ENCODE measurements at places on chromosomes 1 and 21.

DNA sequence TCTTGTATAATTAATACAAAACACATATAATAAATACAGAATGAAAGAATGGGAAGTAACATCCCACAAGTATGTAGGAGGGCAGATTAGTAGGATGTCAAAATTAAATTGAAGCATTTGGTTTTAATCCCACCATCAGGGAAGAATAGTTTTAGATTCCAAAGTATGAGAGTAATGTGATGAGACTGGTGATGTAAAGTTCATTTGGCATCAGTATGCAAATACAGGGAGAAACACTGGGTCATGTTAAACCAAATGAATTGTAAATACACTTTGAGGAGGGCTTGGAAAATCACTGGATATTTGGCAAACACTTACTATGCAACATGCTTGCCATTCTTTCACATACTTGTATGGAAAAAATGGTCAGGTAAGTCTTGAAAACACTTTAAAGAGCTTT, 358.8 kb downstream of the DPYD start:
- no peak overlapping the region for H3K4me3 ChIP-seq
- H3K27ac ChIP-seq, result no peak overlapping the region
- H3K27me3 ChIP-seq, result no peaks in the 10 kb centered on the region
- H3K36me3 ChIP-seq, result peaks cover 2% of the 10 kb centered on the region
- no peaks in the 10 kb centered on the region for H3K4me1 ChIP-seq
- no peak for DNase-seq

DNA sequence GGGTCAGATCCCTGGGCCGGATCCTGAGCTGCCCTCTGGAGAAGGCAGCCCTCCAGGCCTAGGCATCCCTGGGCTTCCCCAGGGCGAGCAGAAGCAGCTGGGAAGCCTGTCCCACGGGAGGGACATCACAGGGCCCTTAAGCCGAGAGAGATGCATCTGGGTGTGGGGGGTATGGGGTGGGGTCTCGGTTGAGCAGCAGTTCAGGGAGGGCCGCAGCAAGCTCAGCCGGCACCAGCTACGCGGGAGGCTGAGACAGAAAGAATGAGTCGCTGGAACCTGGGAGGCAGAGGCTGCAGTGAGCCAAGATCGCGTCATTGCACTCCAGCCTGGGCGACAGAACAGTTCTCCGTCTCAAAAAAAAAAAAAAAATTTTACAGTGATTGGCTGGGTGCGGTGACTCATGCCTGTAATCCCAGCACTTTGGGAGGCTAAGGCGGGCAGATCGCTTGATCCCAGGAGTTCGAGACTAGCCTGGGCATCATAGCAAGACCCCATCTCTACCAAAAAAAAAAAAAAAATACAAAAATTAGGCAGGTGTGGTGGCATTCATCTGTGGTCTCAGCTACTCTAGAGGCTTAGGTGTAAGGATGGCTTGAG, 37.7 kb downstream of the RRP1 start:
- H3K4me3 ChIP-seq, result no peak overlapping the region
- no peak for DNase-seq
- H3K36me3 ChIP-seq, result no peaks in the 10 kb centered on the region

- no peak overlapping the region for H3K27ac ChIP-seq
- no peak overlapping the region for H3K4me3 ChIP-seq
- no peaks in the 10 kb centered on the region for H3K36me3 ChIP-seq
- peaks cover 4% of the 10 kb centered on the region for H3K4me1 ChIP-seq
Observed at GRCh38 chr1:157073944-157074685, 25.5 kb downstream of the ETV3L start.

- no peak overlapping the region for H3K4me3 ChIP-seq
- peaks cover 22% of the 10 kb centered on the region for H3K4me1 ChIP-seq
- H3K36me3 ChIP-seq, result peaks cover 9% of the 10 kb centered on the region
- H3K27me3 ChIP-seq, result no peaks in the 10 kb centered on the region
Observed at GRCh38 chr1:149942207-149942606, 5.5 kb upstream of the MTMR11 start.

GRCh38 chr1:156832434-156832833, 15.8 kb upstream of the SH2D2A start:
- H3K27ac ChIP-seq, result no peak overlapping the region
- H3K4me1 ChIP-seq, result peaks cover 23% of the 10 kb centered on the region
- no peak for DNase-seq

DNA sequence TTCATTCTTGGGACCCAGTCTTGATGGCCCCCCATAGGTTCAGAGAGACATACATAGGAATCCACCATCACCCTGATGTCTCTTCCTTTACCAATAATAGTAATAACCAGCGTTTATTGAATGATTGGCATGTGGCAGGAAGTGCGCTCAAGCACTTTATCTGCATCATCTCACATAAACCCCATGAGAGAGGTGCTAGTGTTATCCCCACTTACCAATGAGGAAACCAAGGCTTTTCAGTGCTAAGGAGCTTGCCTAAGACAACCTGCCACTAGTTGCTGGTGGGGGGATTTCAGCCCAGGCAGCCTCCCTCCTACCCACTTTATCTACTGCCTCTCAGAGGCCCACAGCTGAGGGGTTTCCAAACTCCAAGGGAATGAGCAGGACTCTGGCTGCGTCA, 7.7 kb downstream of the LGR6 start:
- peaks cover 12% of the 10 kb centered on the region for H3K4me1 ChIP-seq
- DNase-seq, result no peak
- H3K36me3 ChIP-seq, result no peaks in the 10 kb centered on the region
- no peak overlapping the region for H3K4me3 ChIP-seq

DNA sequence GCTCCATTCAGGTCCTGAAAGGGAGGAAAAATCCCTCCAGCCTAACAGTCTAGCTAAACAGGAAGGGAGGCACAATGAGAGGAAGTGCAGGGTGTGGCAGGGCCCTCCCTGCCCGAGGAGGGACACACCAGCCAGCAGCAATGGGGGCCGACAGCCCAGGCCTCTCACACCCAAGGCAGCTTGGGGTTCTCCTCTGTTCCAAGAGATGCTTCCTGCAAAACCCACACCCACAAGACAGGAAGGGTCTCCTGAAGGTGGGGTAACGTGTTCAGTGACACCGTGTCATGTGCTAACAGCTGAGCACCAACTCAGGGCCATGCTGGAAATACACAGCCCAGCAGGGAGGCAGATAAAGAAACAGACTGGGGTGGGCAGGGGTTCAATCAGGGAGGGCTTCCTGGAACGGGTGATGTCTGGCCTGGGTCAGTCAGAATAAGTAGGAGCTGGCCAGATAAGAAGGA, 10.2 kb downstream of the ECE1 start:
- no peaks in the 10 kb centered on the region for H3K27me3 ChIP-seq
- peaks cover 15% of the 10 kb centered on the region for H3K36me3 ChIP-seq
- H3K4me3 ChIP-seq, result peak overlapping the region; percentile 69

DNA sequence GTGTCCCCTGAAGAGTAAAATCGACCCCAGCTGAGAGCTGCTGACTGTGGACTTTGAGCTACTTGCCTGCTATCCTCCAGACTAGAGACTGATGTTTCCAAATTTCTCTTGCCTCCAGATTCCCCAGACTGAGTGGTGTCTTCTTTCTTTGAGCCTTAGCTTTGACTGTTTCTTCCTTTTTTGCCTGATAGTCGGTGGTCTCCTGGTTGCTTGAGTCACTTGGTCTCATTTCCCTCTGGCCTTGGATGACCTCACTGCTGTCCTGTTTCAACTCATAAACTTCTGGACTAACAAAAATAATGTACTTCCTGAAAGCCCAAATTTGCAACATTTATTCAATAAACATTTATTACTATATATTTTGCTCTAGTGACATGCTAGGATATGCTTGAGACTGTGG, 52.9 kb upstream of the DIPK1A start:
- H3K4me1 ChIP-seq, result peaks cover 9% of the 10 kb centered on the region
- no peak overlapping the region for H3K4me3 ChIP-seq
- no peak overlapping the region for H3K27ac ChIP-seq
- H3K27me3 ChIP-seq, result peaks cover 23% of the 10 kb centered on the region

GRCh38 chr21:18608226-18608625, 204.6 kb upstream of the TMPRSS15 start:
- no peaks in the 10 kb centered on the region for H3K27me3 ChIP-seq
- H3K4me3 ChIP-seq, result no peak overlapping the region
- H3K27ac ChIP-seq, result no peak overlapping the region

- no peaks in the 10 kb centered on the region for H3K27me3 ChIP-seq
- no peaks in the 10 kb centered on the region for H3K36me3 ChIP-seq
- H3K4me1 ChIP-seq, result no peaks in the 10 kb centered on the region
- no peak overlapping the region for H3K27ac ChIP-seq
Observed at GRCh38 chr1:3423245-3423829, 31.1 kb upstream of the ARHGEF16 start.

DNA sequence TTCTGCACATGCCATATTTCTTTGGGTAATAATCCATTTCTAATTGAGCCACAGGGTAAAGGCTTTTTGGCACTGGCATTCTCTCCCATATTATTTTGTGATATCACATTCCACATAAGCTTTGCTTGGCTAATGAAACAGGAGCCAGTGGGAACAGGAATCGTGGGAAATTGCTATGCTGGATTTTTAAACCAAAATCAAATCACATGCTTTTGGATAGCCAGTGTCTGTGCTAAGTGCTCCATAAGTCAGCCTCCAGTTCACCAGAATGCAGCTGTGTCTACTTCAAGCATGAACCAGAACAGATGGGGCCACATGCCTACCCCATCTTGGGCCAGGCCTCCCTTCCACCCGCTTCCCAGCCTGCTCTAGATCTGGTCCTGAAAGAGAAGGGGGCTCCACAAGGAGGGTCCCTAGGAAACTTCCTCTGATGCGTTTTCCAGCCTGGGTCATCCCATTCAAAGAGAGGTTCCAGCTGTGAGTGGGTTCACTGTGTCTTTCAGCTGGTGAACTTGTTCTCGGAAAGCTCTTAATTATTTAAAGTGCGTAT, 131.2 kb upstream of the COA6 start:
- no peak for DNase-seq
- H3K4me1 ChIP-seq, result peaks cover 8% of the 10 kb centered on the region
- H3K27ac ChIP-seq, result no peak overlapping the region
- H3K36me3 ChIP-seq, result peaks cover under 1% of the 10 kb centered on the region
- no peak overlapping the region for H3K4me3 ChIP-seq

- DNase-seq, result no peak
- no peaks in the 10 kb centered on the region for H3K36me3 ChIP-seq
- H3K27me3 ChIP-seq, result peaks cover 20% of the 10 kb centered on the region
- no peaks in the 10 kb centered on the region for H3K4me1 ChIP-seq
- no peak within 1 kb of the TSS for H3K4me3 ChIP-seq
Observed at GRCh38 chr1:158353303-158354075, at the start of gene CD1E. CD1E (plus strand) TSS chr1:158353894; CDS start chr1:158353989, 95 bp downstream.

GRCh38 chr1:230793463-230793745, 46.2 kb downstream of the CAPN9 start:
- no peak for DNase-seq
- H3K4me3 ChIP-seq, result no peak overlapping the region
- H3K27me3 ChIP-seq, result peaks cover 4% of the 10 kb centered on the region
- H3K36me3 ChIP-seq, result no peaks in the 10 kb centered on the region
- no peak overlapping the region for H3K27ac ChIP-seq
- H3K4me1 ChIP-seq, result no peaks in the 10 kb centered on the region

DNA sequence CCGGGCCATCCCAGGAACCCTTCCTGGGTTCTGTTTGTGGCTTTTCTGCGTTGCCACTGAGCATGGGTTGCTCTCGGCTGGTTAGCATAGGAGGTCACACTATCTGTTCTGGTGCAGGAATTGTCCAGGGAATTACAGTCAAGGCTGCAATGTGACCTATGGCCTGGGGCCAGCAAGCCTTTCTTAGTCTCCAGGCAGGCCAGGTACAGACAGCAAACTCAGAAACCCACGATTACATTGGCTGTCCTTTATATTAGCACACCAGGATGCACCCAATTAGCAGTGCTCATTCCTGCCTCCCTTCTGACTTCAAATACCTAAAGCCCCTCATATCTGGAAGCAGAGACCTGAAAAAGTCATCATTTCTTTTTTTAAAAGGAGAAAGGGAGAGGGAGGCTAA, 55.2 kb downstream of the CD247 start:
- peaks cover 12% of the 10 kb centered on the region for H3K4me1 ChIP-seq
- H3K36me3 ChIP-seq, result peaks cover 38% of the 10 kb centered on the region
- H3K4me3 ChIP-seq, result no peak overlapping the region
- H3K27ac ChIP-seq, result peak overlapping the region; percentile 33
- H3K27me3 ChIP-seq, result no peaks in the 10 kb centered on the region
- no peak for DNase-seq

GRCh38 chr1:6144647-6145395, 35.3 kb downstream of the CHD5 start:
- H3K27ac ChIP-seq, result no peak overlapping the region
- peaks cover 3% of the 10 kb centered on the region for H3K4me1 ChIP-seq
- H3K4me3 ChIP-seq, result no peak overlapping the region
- no peak for DNase-seq
- no peaks in the 10 kb centered on the region for H3K36me3 ChIP-seq

DNA sequence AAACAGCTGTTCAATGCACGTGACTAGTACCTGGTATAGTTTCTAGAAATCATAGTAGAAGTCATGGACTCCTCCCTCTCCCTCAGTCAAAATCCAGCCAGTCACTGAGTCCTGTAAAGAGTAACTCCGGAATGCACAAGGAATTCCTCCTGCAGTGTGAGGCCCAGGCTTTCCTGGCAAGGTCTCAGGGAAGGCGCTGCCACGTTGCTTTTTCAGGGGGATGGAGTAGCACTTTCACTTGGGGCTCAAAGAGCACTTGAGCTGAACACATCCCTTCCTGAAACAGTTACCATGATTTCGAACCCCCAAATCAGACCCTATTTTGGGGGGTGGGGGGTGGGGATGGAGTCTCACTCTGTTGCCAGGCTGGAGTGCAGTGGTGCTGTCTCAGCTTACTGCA, 26.4 kb upstream of the LRRC8D start:
- H3K4me3 ChIP-seq, result no peak overlapping the region
- peaks cover 2% of the 10 kb centered on the region for H3K27me3 ChIP-seq
- no peak overlapping the region for H3K27ac ChIP-seq
- DNase-seq, result no peak

- peaks cover 10% of the 10 kb centered on the region for H3K27me3 ChIP-seq
- H3K4me1 ChIP-seq, result peaks cover 6% of the 10 kb centered on the region
- no peaks in the 10 kb centered on the region for H3K36me3 ChIP-seq
- no peak overlapping the region for H3K4me3 ChIP-seq
Observed at GRCh38 chr1:197485790-197486189, 217.7 kb downstream of the CRB1 start.

DNA sequence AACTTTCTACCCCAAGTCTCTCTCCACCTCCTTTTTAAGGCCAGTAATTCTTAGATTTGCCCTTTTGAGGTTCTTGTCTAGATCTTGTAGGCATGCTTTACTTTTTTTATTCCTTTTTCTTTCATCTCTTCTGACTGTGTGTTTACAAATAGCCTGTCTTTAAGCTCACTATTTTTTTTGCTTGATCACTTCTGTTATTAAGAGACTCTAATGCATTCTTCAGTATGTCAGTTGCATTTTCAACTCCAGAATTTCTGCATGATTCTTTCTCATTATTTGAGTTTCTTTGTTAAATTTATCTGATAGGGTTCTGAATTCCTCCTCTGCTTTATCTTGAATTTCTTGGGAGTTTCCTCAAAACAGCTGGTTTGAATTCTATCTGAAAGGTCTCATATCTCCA, 30.9 kb downstream of the XPR1 start:
- H3K4me3 ChIP-seq, result no peak overlapping the region
- H3K36me3 ChIP-seq, result peaks cover 53% of the 10 kb centered on the region
- no peaks in the 10 kb centered on the region for H3K27me3 ChIP-seq
- H3K27ac ChIP-seq, result no peak overlapping the region
- no peaks in the 10 kb centered on the region for H3K4me1 ChIP-seq
- DNase-seq, result no peak

GRCh38 chr1:21913258-21913657, 23.9 kb downstream of the HSPG2 start:
- no peaks in the 10 kb centered on the region for H3K36me3 ChIP-seq
- peaks cover 5% of the 10 kb centered on the region for H3K4me1 ChIP-seq
- H3K27ac ChIP-seq, result no peak overlapping the region
- H3K27me3 ChIP-seq, result no peaks in the 10 kb centered on the region

- no peak overlapping the region for H3K27ac ChIP-seq
- no peaks in the 10 kb centered on the region for H3K27me3 ChIP-seq
- DNase-seq, result no peak
- no peak overlapping the region for H3K4me3 ChIP-seq
Observed at GRCh38 chr1:151860504-151861187, 7.1 kb upstream of the THEM5 start.

All from T-helper 2 cell treated with Interferon-gamma antibody and Interleukin-4, amounts not matched to agents 5 μg/mL and 100 μg/mL, for 36 hours (primary cell).